ENCODE measurements at places on chromosomes 2 and 18.

- no peak for DNase-seq
Observed at GRCh38 chr2:1907291-1907690, 163.0 kb upstream of the PXDN start.

- DNase-seq = no peak
Observed at GRCh38 chr2:2114707-2115245, 216.3 kb downstream of the MYT1L start.

DNA sequence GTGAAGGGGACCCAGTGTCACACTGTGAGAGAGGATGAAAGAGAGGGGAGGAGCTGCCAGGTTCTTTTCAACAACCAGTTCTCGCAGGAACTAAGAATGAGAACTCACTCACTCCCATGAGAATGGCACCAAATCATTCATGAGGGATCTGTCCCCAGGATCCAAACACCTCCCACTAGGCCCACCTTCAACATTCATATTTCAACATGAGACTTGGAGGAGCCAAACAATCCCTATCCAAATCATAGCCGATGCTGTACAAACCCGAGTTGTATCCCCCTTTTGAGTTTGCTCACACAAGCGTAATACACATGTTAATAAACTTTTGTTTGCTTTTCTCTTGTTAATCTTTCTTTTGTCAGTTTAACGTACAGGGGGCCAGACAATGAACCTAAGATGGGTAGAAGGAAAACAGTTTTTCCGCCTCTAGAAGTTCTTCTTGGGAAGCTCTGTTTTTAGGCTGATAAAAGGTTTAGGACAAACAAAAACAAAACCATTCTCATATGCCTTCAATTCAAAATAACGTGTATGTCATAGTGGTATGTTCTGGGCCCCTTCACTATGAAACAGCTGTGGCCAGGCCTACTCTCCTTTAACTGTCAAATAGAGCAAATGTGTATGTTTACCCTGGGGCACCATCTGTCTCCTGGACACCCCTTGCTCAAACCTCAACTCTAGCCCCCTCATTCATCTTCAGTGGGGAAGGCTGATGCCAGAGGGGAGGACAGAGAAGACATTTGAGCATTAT, 9.1 kb upstream of the TMEM37 start:
- DNase-seq = no peak

- DNase-seq = no peak
Observed at GRCh38 chr2:39524061-39524460, 87.0 kb upstream of the MAP4K3 start.

DNA sequence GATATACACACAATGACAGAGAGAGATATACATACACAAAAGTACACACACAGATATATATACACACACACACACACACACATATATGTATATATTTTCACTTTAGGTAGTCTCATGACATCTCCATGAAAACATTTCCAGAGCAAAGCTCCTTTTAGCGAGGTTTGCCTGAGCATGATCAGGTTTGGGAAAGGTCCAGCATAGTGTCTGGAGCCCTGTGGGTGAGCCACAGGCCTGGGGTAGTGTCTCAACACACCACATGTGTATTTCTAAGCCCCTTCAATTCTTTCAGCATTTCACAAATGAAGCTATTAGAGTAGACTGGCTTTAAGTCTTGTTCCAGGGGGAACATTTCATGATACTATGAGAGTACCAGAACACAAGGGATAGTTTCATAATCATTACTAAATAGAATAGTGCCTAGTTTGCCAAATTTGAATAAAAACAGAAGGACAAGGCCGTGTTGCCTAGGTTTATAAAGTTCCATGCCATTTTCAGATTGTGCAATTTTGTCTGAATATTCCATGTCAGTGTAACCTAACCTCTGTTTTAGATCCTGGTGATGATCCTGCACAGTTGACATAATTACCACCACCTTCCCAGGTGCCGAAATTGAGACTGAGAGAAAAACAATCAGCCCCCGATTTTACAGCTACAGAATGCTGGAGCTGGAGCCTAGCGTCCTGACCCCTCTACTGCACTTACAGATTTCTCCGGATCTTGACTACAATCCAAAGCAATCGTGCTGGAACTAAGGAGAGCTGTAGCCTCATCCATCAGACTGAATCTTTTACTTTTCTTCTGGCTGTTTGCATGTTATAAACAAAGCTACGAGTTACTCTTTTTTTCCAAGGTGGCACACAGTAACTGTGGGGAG, 332.7 kb downstream of the CYRIA start:
- no peak for DNase-seq

DNA sequence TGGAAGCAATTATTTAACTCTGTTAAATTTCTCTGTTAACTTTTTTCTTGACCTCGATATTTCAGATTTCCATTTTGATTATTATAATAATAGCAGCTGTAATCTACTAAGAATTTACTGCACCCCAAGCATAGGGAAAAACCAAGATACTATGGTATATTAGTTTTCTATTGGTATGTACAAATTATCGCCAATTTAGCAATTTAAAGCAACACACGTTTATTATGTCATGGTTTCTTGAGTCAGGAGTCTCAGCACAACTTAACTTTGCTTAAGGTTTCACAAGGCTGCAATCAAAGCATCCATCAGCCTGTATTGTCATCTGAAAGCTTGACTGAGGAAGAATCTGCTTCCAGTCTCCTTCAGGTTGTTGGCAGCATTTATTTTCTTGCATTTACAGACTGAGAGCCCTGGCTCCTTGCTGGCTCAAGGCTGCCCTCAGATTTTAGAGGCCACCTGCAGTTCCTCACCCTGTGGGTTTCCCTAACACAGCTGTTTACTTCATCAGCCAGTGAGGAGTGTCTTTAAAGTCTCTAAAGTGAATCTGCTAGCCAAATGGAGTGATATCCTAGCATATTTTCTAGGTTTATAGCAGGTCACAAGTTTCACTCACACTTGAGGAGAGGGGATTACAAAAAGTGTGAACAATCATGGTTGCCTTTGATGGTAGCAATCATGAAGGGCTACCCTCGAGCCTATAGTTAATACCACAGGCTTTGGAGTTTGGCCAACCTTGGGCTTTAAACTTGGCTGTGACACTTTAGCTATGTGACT, 4.4 kb upstream of the VPS54 start:
- no peak for DNase-seq

- DNase-seq = no peak
Observed at GRCh38 chr2:183009249-183009899, 28.9 kb downstream of the NCKAP1 start.

GRCh38 chr2:164542581-164543021, 78.7 kb downstream of the GRB14 start:
- DNase-seq = peak; percentile 44

GRCh38 chr2:162492225-162492624, 148.3 kb downstream of the GCA start:
- DNase-seq = no peak

GRCh38 chr18:31386741-31387140, 10.2 kb downstream of the DSG4 start:
- no peak for DNase-seq

All from GM04503 (cell line).